Anterior cingulate cortex (tissue), 58 donors: ENCODE measurements at places on chromosomes 3 and 15.

- DNase-seq, result no peak
Observed at GRCh38 chr15:47890397-47891150, 173.3 kb downstream of the SEMA6D start.

DNA sequence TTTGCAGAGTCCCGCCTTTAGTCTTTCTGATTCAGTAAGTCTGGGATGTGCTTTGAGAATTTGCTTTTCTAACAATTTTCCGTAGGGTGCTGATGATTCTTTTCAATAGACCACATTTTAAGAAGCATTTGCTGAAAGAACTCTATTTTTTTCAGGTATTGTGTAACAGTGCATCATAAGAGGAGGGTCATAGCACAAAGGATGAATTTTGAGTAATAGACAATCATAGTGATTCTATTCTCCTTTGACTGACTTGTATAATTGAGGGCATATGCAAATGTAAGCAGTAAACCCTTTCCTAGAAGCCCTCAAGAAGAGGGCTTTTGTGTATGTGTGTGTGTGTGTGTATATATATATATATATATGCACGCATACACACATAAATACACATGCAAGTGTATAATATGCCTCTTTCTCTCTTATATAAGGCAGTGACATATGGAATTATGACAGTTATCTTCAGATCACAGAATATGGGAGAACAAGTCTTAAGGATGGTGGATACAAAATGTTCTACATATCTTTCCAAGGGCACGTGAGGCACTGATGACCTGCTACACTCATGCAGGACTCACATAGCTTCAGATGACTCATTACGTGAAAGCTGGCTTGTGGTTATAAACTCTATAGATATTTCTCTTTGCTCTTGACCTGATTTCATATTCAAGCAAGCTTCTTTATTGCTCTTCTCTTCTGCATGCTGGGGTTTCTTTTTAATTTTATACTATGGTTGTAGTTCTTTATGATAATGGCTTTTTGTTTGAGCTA is 6.5 kb upstream of the PLSCR1 start:
- no peak for DNase-seq

DNA sequence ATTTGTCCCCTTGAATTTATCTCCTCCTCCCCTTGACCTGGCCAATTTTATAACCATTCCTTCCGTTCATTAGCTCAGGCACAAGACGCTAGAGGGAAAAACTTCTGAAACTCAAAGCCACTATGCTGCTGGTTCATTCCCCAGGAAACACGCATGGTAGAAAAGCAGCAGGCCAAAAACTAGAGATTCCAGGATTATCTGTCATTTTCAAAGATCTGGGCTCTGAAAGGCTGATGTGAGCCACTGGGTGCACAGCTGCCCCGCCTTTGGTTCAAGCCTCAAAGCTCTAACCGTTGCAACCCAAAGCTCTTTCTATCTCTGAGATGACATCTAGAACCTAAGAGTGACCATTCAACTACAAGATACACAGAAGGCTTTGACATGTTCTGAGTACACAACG is 6.1 kb downstream of the ANP32A start:
- DNase-seq, result no peak

DNA sequence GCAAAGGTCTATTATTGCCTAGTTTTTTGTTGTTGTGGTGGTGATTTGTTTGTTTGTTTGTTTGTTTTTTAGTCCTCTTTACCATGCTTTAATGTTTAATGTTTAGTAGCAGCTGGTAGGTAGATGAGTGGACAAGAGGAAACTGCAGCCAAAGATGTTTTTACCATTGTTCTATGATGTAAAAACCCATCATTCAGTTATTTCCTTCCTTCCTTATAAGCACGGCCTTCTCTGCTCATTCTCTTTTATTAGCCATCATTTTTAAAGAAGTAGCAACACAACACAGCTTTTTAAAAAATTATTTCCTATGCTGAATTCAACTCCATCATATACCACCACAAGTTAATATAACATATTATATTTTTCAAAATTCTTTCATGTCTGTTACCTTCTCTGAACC is 58.5 kb upstream of the BOC start:
- no peak for DNase-seq

DNA sequence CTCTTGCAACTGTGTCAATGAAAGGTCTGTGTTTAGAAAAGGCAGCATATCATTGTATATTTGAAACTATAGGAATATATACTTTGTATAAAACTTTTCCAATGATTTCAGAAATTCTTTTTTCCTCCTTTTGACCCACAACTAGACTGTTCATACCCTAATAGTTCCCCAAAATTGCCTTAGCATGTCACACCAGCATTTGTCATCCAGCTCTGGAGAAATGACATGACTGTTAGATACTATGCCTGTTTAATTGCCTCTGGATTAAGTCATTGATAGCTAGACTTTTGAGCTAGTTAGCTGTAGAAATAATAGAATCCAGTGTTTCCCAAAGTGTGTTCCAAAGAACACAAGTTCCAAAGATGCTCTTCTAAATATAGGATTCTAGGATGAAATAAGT is 32.4 kb downstream of the B3GALNT1 start:
- no peak for DNase-seq

- no peak for DNase-seq
Observed at GRCh38 chr3:53056442-53056841, 10.6 kb upstream of the SFMBT1 start.

GRCh38 chr3:20589275-20589674 is 403.3 kb upstream of the SGO1 start:
- DNase-seq, result no peak

- DNase-seq, result no peak
Observed at GRCh38 chr3:119375106-119375505, 80.9 kb downstream of the ARHGAP31 start.

GRCh38 chr3:168212664-168213285 is 117.1 kb upstream of the GOLIM4 start:
- DNase-seq, result no peak

- DNase-seq, result no peak
Observed at GRCh38 chr15:70597056-70597603, 166.2 kb downstream of the UACA start.

DNA sequence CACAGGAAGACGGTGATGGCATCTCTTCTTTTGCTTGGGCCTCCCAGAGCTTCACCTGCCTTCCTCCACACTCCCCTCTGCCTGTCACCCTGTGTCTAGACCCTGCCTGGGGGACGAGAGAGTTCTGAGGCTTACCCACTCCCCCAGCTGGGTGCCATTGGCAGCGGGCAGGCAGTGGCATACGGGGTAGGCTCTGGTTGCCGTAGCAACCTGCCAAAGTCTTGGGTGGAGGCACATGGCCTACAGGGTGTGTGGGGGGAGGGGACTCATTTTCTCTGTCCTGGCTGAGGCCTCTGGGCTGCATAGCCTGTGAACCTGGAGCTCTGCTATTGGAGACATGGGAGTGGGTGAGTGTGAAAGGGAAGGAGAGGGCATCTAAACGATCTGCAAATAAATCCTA is 4.4 kb downstream of the INSYN1 start:
- DNase-seq, result no peak

- DNase-seq, result no peak
Observed at GRCh38 chr15:64024172-64025050, 21.9 kb downstream of the DAPK2 start.

DNA sequence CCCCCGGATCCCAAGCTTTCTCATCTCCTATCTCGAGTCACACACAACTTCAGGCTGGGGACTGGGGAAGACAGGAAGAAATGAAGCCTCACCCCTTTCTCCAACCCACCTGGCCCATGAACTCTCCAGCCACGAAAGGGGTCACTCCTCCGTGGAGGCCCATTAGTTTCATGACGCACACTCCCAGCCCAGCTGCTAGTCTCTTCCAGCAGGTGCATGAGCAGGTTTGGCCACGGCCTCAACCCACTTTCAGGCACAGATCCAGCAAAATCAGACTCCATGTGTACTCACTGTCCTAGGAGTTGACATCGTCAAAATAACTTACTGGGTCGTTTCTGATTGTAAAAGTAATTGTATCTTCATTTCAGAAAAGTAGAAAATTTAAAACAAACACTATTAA is 76.6 kb downstream of the C3orf70 start:
- no peak for DNase-seq

GRCh38 chr15:64351265-64351664 is 4.7 kb downstream of the CSNK1G1 start:
- DNase-seq, result no peak

GRCh38 chr3:107208100-107208499 is 169.1 kb upstream of the CCDC54 start:
- DNase-seq, result peak; percentile 16

GRCh38 chr15:85545185-85545584 is 164.8 kb downstream of the AKAP13 start:
- no peak for DNase-seq

DNA sequence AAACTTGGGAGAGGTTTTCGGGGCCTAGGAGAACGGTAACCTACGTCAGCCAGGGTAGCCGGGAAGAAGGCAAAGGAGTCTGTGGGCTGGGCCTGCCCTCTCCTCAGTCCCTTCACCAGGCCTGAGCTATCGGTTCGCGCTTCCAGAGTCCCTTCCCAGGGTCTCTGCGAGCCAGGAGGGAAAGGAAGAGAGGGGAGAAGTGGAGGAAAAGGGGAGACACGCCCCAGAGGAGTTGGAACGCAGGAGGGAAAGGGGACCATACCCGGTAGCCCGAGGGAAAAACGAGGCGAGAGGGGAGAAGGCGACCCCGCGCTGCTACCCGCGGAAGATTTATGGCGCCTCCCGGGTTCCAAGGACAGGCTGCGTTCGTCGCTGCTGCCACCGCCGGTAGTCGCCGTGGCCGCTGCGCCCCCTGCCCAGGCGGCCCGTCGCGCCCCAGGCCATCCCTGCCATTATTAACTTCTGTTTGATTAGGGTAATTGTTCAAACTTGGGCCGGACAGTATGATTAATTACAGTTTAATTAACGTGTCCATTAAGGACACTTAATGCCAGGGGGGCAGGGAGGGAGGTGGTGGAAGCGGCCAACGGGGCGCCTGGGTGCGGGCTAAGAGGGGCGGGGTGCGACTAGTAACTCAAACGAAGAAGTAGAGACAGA is 3.4 kb upstream of the SKOR1 start:
- DNase-seq, result no peak

DNA sequence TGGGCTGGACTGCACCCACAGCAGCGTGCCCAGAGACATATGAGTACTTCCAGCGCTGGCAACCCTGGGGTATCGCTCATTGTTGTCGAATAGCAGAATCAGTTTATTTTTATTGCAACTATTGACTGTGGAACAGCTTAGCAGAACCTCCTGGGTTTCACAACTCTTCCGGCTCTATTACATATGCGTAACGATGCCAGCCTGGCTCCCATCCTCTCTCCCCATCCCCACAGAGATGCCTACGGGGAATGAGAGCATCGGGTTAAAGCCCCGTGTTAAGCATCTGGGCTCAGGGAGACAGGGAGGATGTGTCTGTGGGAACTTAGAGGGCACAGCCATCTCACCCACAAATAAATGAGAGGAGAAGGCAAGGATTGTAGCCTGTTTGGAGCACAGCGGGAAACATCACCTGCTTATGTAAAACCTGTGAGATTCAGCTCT is 76.6 kb upstream of the DLG1 start:
- no peak for DNase-seq

GRCh38 chr15:68200016-68200861 is 4.9 kb downstream of the CALML4 start:
- DNase-seq, result no peak

DNA sequence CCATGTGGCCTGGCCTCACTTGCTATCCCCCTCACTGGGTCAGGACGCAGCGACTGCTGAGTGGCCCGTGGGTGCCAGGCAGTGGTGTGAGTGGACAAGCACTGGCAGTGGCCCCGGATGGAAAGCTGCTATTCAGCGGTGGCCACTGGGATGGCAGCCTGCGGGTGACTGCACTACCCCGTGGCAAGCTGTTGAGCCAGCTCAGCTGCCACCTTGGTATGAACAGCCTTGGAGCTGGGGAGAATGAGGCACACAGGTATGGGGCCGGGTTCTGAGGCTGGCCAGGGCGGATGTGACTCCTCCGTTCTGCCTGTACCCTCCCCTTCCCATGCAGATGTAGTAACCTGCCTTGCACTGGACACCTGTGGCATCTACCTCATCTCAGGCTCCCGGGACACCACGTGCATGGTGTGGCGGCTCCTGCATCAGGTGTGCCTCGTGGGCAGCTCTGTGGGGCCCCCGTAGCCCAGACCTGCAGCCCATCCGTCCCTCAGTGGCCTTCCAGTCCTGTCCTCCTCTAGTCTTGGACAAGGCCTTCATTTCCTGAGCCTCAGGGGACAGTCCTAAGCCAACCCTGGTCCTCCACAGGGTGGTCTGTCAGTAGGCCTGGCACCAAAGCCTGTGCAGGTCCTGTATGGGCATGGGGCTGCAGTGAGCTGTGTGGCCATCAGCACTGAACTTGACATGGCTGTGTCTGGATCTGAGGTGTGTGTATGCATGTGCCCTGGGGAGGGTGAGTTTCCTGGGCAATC is 28.2 kb downstream of the NBEAL2 start:
- DNase-seq, result no peak

- DNase-seq, result no peak
Observed at GRCh38 chr3:183878071-183878470, 6.6 kb downstream of the PARL start.

DNA sequence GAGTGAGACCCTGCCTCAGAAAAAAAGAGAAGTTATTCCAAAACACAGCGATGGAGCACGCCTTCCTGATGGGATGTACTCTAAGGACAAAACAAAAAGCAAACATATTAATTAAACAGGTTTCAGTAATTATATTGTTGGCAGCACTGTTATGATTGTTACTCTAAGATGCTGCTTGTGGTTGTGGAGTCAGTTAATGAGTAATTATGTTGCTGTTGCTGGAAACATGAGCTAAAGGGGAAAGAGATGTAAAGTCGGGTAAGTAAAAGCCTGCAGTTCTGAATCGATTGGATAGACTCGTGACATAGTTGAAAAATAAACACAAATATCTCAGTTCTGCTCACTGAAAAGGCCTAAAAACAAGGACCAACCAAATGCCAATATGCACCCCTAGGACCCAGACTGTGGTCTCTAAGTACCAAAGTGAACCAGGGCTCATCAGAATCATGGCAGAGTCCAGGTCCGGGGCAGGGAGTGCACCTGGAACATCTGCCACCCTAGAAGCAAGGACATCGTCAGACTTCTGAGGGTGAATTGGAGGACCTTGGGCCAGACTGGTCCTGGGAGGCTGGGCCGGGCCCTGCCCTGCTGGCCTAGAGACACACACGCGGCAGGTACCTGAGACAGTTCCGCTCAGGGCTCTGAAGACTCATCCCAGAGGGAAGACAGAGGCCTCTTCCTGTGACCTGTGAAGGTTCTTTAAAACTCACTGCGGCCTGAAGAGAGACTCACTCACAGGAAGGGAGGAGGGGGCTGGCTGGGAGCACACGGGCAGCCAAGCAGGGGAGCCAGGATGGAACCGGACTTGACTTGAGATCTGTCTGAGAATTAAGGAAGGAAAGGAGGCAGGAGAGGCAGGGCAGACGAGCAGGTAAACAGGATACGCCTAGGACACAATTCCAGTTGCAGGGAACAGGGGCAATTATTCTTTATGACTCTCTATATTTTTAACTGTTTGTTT is 140.5 kb downstream of the LRRK1 start:
- DNase-seq, result no peak

- DNase-seq, result no peak
Observed at GRCh38 chr3:7927864-7928263, 573.8 kb upstream of the LMCD1 start.
